Choroid plexus epithelial cell (primary cell): ENCODE measurements at places on chromosomes 1 and 21.

DNA sequence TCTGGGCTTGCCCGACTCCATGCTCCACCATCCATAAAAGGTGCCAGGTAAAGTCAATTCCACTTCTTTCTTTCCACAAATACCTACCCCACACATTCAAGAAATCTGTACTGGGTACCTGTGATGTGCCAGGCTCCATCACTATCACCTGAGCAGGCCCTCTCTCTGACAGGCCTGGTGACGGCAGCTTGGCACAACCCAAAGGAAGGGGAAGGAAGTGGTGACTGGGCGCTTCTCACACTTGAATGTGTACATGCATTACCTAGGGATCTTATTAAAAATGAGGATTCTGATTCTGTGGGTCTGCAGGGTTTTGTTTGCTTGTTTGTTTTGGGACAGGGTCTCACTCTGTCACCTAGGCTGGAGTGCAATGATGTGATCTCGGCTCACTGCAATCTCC is 7.5 kb downstream of the HTR1D start:
- no peak for DNase-seq

DNA sequence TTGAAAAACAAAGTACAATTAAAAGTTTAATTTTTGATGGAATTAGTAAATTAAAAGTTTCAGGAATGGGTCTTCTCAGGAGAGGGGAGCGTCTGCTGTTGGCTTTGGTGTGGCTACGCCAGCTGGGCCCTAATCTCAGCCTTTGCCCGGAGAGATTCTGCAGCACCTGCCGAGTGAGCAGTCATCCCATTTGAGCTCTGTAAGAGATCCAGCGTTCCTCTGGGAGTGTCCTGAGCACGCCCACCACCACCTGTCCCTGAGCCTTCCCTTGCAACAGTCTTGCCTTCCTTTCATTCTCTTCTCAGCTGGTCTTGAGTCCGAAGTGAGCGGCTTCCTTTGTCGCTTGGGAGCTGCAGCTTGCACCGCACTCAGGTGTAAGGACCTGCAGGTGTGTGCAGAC is 263.1 kb downstream of the CAMTA1 start:
- DNase-seq = no peak

DNA sequence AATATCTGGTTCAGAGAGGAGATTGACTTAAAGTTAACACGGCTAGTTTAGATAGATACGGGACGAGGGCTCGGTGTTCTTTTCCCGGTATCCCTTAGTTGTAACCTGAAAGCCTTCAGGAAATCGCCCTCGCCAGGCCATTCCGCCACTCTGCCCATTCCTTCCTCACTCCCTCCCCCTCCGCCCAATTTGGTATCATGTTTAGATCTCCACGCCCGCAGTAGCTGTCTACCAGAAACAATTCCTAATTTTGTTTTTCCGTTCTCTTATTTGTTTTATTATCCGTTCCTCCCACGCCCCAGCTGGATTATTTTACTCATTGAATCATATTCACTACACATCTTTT is 685 bp upstream of the VAMP4 start:
- DNase-seq = peak; percentile 40

- DNase-seq = peak; percentile 16
Observed at GRCh38 chr1:11331036-11331944, 58.3 kb downstream of the UBIAD1 start.

DNA sequence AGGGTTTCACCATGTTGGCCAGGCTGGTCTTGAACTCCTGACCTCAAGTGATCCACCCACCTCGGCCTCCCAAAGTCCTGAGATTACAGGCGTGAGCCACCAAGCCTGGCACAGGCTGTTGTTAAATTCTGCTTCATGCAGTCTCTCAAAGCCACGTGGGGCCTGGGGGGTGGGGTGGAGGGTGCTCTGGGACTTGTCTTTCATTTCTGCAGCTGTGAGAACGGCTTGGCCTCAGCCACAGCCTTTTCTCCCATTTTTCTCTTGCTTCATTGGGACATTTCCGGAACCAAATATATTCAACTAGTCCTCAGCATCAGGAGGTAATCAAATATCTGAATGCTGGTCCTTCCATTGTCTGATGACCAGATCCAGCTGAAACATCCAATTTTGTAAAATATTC is 27.6 kb upstream of the KCNE2 start:
- peak; percentile 32 for DNase-seq

DNA sequence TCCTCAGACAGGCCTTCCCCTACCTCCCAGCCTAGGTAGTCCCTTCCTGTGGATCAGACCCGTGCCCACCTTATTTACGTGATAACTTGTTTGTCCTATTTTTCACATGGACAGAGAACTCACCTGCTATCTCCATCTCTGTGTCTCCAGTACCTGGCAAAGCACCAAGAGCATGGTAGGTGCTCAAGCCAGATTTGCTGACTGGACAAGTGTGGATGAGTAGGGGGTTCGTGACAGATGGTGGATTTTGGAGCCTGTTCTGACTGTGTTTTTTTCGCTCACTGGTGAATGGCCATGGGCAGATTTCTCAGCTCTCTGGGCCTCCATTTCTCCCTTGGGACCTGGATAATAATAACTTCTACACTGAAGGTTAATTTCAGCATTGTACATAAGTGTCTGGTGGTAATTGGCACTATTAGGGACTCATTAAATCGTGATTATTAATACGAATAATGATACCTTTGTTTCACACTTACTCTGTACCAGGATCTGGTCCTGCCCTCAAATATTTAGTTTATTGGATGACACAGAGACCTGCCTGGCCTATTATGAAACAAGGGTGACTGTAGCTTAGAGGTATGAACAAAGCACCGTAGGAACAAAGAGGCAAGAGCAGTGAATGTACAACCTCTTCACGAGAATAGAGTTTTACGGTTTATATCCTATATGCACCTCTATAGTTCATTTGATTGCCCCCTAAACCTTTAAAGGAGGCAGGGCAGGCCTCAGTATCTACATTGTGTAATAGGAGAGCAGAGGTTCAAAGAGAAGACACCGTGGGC is 24.5 kb upstream of the SLC26A9 start:
- DNase-seq = peak; percentile 17

GRCh38 chr1:1861339-1861730 is 29.6 kb downstream of the GNB1 start:
- no peak for DNase-seq

GRCh38 chr1:179297105-179297378 is 3.4 kb downstream of the SOAT1 start:
- DNase-seq = no peak

DNA sequence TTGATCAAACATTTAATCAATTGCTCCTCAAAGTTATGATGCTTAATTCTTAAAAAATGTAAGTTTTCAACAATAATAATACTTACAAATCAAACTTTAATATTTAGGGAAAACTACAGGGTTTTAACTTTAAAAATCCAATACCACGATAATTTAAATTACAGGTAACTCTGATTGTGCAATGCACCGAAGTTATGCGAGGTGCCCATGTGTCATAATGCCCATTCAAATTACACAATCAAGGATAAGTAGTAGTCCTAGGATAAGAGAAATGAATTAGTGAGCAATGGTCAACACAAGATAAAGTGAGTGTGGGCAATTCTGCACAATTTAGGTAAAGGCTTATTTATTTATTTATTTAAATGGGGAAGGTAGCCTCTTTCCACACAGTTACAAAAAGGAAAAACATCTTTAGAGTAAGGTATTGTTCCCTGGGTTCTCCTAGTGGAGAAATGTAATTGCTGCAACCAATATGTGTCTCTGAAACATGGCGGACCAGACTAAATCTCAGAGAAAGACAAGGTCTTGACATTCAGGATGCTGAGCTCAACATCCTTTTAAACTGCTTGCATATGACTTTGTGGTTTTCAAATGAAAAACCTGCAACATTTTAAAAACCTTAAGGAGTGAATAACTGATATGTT is 164.2 kb downstream of the TTLL7 start:
- DNase-seq = no peak

DNA sequence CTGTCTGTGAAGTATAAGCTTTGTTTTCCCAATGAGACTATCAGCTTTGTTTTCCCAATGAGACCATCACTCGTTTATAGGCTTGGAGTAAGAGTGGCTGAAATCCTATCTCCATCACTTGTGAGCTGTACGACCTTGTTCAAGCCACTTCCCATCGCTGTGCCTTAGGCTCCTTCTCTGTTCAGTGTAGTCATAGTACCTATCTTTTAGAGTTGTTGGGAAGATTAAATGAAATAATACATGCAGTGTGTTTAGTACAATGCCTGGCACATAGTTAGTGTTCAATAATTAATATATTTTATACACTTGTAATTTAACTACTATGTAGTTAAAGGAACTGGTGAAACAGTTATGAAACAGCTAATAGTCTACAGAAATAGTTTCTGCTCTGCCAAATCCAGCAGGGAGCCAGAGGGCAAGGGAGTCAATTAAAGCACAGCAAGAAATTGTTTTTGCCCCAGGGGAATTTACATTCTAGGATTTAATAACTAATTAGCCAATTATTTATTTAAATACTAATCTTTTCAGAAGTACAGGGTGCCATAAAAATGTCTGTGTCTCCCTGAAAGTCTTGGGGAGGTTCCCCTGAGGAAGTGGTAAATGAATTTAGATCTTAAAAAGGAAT is 139.3 kb upstream of the HMCN1 start:
- no peak for DNase-seq

DNA sequence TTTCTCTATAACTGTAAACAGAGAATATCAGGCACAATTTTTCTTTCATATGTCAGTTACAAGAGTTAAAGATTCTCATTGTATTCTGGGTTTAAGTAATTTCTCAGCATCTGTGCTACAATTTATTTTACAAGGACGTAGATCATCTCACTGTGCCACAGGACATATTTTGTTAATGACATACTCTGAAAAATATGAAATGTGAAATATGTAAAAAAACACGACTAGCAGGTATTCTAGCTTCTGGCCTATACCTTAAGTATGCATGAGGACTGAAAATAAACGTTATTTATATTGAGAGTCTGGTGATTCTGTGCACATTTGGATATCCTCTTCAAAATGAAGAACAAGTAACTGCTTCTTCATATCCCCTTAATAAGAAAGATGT is 308.8 kb downstream of the BRINP3 start:
- peak; percentile 27 for DNase-seq

DNA sequence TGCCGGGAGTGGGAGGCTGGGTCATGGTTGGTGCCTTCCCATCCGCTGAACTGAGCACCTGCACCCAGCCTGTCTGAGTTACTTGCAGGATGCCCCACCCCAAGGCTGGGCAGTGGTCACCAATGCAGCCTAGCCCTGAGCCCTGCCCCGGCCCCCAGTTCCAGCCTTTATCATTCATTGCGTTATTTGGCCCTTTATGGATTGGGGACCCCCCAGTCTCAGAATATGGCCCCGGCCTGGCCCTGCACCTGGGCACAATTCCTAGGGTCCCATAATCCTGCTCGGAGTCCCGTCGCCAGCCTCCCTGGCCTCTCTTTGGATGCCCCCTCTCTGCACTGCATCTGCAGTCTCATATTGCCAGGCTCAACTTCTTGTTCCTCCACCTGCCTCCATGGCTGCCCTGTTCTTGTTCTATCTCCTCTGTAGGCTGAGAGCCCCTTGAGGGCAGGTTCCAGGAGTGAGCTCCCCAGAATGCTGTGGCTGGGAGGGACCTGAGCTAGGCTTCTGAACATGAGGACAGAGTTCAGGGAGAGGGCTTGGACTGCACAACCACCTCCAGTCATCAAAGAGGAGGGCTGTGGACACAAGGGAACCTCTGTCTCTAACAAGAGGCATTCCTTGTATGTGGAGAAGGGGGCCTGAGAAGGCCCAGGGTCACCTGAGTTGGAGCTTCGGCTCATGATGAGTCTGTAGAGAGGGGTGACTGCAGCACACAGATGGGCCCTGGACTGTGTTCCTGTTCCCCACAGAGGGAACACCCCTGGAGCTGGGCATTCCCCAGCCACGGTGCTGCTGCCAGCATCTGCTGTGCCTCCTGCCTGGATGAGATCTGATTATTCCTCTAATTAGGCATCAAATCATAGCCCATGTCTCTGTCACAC is 1.1 kb upstream of the KNCN start:
- DNase-seq = no peak

DNA sequence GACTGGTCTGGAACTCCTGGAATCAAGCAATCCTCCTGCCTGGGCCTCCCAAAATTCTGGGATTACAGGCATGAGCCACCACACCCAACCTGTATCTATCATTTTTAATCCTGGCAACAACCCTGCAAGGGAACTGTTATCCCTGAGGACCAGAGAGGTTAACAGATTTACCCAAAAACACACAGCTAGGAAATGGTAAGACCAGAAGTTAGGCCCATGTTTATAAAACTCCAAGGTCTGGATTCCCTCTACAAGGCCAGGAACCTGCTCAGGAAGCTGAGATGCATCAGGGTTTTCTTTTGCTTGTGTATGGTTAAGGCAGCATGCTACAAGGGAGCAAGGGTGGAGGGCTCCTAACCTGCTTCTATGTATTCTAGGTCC is 17.8 kb upstream of the TTC39A start:
- no peak for DNase-seq

GRCh38 chr1:222783051-222783450 is 31.8 kb upstream of the DISP1 start:
- no peak for DNase-seq

GRCh38 chr1:118151312-118151937 is 33.6 kb downstream of the SPAG17 start:
- DNase-seq = peak; percentile 86

DNA sequence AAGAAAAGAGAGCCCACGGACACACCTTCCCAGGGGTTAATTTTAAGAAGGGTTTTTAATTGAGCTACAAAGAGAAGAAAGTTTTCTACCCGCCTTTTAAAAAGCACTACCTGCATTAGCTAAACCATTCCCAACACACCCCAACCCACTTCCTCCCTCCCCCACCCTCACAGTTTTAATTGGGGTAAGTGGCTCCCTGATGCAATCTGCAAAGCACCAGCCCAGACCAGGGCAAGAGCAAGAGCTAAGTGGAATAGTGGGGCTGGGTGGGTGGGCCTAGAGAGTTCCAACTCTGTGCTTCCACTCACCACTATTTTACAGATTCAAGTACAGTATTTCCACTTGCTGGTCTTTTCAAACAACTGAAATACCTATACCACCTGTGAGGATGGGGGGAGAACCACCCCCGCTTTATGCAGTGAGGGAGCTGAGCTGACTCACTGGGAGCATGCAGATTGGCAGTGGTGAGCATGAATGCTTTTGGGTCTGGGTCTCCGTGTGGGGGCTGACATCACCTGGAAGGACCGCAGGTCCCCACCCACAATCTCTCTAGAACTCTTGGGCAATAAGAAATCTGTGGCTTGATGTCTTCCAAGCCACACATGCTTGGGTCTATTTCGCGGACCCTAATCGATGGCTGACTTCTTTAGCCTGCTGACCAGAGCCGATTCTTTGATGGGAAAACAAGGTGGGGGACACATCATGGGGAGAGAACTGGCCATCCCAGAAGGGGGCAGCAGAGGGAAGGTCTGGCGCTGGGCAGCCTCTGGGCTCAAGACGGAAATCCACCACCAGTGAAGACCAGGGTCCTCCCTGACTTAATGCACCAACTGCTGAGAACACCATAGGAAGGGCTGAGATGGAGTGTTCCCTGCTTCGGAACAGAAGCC is 95.5 kb downstream of the SSBP3 start:
- peak; percentile 54 for DNase-seq

- peak; percentile 51 for DNase-seq
Observed at GRCh38 chr1:204578867-204579664, 62.9 kb downstream of the MDM4 start.

DNA sequence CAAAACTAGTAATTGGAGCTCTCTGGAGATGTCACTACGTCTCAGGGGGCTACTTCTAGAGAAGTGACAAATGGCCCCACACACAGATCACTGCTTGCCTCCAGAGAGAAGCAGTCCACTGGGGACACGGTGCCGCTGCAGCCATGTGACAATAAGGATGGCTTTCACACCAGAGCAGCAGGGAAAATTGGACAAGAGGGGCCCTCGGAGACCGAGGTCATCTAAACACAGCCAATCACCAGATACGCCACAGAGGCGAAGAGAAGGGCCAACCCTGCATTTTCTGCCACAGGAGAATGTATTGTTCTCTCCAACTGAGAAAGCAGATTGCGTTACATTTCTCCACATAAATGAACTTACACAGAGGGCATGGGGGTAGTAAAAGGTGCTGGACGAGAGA is 51.2 kb upstream of the TIAM1 start:
- no peak for DNase-seq
